ENCODE measurements at places on chromosomes 3 and 15.

GRCh38 chr3:107430996-107431245 lies 53.7 kb downstream of the CCDC54 start:
- peak; percentile 54 for DNase-seq

DNA sequence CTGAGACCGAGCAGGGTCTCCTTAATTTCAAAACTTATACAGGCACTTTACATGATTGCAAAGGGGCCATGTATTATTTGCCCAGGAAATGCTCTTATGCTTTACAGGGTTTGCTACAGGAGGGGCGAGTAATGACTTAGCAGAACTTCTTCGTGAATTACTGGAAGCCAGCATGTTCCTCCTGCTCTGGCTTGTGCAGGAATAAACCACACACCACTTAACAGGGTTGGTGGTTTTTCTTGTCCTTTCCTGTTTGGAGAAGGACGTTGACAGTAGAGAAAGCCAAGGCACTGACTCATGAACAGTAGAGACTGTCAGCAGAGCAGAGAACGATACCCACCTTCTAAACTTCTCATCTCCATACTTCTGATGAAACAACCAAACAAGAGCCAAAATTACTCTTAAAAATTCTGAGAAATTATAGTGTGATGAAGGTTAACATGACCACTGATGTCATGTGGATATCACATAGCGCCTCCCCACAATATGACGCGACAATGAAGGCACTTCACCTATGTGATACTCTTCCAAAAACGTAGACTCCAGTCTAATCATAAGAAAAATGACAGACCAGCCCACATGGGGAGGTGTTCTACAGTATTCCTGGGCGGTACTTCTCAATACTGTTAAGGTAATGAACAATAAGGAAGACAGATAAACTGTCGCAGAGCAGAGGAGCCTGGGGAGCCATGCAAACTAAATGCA lies 24.7 kb upstream of the MCTP2 start:
- no peak for DNase-seq

DNA sequence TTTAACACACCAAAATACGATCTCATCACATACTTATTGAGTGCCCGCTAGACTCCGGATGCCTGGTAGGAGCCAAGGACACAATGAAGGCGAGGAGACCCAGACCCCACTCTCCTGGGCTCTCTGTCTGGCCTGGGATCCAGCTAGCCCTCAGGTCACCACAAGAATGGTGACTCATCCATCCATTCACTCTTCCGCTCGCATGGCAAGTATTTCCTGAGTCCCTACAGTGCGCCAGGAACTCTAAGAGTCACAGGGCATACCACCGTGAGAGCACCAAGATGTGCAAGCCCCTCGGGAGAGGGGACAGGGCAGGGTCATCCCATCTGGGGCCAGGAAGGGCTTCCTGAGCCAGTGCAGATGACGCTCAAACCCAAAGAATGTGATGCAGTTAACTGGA lies 101.6 kb upstream of the PRR20G start:
- DNase-seq, result no peak

DNA sequence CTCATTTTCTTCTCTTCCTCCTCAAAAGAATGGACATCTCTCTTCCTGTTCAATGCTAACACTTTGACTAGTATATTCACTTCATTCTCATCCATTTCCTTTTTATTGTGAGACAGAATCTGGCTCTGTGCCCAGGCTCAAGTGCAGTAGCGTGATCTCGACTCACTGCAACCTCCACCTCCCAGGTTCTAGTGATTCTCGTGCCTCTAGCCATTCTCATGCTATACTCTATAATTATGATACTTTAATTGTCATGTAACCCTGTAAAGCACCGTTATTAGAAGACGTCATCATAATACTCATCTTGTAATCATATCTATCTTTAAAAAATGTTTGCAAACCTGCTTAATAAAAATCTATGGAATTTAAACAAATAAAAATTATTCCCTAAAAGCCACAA lies 107.0 kb downstream of the SHOX2 start:
- DNase-seq, result no peak

GRCh38 chr3:197807969-197808587 lies 17.0 kb downstream of the LRCH3 start:
- DNase-seq, result no peak

DNA sequence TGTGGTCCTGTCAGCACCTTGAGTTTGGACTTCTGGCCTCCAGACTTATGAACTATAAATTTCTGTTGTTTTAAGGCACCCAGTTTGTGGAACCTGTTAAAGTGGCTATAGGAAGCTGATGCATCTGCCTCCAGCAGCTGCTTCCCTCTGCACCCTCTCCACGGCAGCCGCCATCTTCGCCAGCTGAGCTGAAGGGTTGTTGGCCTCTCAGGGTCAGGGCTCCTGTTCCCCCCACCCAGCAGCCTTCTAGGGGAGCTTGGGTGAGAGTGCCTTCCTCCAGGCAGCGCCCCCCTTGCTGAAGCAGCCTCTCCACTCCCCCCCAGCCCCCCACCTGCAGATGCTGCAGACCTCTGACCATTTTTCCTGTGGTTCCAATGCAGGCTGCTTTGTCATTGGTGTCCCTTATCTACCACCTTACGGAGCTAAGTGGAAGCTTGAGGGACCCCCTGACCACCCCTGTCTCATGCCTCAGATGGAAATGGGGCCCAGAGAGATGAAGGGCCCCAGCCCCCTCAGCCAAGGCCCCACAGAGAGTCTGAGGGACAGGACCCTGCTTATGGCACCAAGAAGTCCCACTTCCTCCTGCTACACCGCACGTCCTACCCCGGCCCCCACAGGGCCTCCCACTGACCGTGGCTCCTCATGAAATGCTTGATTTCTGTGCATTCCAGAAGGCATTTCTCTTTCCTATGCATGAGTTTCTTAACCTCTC lies 61.4 kb upstream of the TLE3 start:
- no peak for DNase-seq

DNA sequence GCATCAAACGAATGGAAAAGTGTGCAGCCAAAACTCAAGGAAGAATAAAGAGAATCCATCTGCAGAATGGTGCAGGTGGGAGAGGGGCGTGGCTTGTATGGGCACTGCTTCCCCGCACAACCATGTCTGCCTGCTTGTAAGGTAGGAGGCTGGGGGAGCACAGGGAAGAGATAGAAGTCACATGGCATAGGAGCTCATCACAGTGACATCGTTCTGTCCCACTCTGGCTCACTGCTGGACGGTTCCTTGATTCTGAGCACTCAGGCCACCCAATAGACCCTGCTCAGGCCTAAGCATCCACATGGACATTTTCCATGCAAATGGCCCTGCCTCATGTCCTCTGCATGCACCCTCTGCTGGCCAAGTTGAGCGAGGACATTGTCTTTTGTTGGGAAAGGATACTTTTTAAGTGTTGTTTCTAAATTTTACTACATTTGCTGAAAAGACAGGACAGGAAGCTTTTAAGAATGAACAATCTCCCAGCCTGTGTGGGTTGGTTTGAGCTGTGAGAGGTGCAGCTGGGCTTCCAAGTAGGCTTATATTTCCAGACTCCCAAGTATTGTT lies 3.1 kb downstream of the MYLK start:
- DNase-seq, result no peak

GRCh38 chr3:46135475-46135874 lies 72.6 kb downstream of the CCR1 start:
- DNase-seq, result no peak

DNA sequence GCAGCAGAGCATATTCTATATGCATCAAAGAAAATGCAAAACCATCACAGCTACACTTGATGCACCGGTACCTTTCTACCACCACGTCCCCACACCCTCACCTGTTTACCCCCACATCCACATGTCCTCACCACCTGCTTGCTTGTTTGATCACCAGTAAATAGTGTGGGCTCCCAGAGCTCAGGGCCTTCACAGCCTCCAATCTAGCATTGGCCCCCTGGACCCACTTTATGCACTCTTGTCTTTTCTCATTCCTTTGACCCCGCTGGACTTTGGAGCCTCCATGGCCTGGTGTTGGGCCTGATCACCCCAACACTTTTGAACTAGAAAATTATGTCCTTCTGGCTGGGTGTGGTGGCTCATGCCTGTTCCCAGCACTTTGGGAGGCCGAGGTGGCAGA lies 190.1 kb downstream of the PDE8A start:
- no peak for DNase-seq
